Cerebellum (tissue), 4 donors: ENCODE measurements at places on chromosomes 5 and 9. TPM values are rescaled to one million over a fixed set of nuclear protein-coding genes. Genes with fewer than 3 reads are reported as not detected.
A peak's percentile ranks its signal among the peaks of the same experiment; 100 is the strongest.

GRCh38 chr5:51559339-51559738 lies 176.1 kb downstream of the ISL1 start:
- DNase-seq: no peak

DNA sequence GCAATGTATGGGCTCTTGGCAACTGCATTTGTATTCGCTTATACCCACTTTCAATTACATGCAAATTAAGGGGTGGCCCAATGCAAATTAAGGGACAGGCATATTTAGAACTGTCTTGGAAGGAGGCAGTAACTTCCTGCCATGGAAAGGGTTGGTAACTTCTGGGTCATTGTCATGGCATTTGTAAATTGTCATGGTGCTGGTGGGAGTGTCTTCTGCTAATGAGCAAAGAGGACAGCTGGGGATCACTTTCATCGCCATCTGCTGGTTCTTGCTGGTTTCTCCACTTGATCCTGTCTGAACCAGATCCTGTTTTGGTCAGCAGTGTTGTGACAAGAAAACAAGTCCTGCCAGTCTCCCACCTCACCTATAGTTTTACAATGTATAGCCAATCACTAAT lies 23.3 kb upstream of the UGT3A2 start:
- no peak for DNase-seq

DNA sequence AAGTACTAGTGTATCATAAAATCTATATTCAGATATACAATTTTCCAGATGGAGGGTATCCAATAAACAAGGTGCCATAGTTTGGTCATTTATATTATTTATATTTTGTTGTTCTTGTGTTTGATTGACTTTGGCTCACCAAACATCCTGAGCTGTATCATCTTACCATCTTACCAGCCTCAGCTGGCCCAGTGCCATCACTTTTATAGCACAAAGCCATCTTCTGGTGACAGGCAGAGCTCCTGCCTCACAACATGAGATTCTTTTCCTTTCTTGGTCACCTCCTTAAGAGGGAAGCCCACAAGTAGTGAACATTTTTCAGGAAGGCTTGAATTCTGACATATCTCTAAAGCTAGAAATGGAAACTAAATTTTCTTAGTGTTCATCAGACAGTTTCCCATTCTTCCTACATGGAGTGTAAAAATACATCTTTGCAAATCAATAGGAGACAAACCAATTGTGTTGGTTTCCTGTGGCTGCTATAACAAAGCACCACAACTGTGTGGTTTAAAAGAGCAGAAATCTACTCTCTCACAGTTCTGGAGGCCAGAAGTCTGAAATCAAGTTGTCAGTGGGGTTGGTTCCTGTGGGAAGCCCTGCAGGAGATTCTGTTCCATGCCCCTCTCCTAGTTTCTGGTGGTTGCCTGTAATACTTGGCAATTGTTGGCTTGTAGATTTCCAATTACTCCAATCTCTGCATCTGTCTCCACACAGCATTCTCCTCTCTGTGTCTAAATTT lies 341.8 kb downstream of the MAN2A1 start:
- DNase-seq: no peak

GRCh38 chr5:133680830-133681565 lies 68.7 kb upstream of the FSTL4 start:
- no peak for DNase-seq

GRCh38 chr5:36870399-36871040 lies 6.0 kb upstream of the NIPBL start:
- DNase-seq: peak; percentile 35

- DNase-seq: no peak
These were observed 35.5 kb downstream of the TTC1 start for GRCh38 chr5:160044391-160044804.

GRCh38 chr9:20684875-20685696 lies 1.0 kb downstream of the FOCAD start:
- DNase-seq: no peak

Gene GPR150
- not detected for total RNA-seq

GRCh38 chr5:77518304-77518703 lies 26.2 kb upstream of the WDR41 start:
- no peak for DNase-seq

DNA sequence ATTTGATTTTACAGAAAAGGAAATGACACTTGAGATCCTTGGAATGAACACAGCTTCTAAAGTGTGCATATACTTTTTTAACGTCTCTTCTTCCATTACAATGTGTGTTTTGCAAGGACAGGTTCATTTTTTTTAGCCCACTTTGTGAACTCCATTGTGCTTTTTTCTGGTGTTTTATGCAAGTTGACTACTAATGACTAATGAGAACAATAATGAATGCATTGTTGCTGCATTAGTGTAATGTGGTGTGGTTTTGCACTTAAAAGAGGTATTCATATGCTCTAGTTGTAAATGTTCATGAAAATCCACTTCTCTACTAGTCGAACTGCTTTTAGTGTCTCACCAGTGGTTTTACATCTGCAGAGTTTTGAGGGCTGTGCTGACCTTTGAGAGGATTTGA lies 93.6 kb downstream of the UHRF2 start:
- no peak for DNase-seq

Gene LPAR1
- total RNA-seq: 13.4 TPM

DNA sequence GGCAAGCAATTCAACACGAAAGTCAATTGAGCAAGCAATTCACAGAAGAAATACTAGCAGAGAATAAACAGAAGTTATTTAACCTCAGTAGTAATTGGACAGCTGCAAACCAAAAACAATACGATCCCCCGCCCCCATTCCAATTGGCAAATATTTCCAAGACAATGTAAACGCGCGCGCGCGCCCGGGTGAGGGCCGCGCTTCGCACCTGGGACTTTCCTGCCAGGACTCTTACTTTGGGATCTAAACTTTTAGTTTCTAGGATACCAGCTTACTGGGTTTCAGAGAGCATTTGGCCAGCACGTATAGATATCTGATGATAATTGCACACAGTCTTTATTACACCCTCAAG lies 8.6 kb downstream of the RUFY1 start:
- peak; percentile 37 for DNase-seq

DNA sequence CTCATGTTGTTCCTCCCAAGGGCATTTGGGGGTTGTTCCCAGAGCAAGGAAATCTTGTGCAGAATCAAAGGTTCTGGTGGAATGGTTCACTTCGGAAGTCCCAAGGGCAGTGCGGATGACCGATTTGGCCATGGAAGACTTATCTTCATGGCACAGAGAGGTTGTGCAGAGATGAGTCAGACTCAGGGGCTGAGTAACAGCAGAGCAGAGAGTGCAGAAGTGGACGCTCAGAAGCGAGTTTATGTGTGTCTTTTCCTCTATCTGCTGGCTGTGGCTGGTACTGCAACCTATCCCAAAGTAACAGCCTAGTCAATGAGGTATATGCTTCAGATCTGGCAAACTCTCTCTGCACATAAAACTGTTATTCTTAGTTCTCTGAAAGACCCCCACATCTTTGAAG lies 118.1 kb downstream of the DPYSL3 start:
- DNase-seq: peak; percentile 15

Gene COL23A1
- total RNA-seq: 4.5 TPM

- DNase-seq: no peak
These were observed 465.3 kb upstream of the CLINT1 start for GRCh38 chr5:158324236-158324635.

DNA sequence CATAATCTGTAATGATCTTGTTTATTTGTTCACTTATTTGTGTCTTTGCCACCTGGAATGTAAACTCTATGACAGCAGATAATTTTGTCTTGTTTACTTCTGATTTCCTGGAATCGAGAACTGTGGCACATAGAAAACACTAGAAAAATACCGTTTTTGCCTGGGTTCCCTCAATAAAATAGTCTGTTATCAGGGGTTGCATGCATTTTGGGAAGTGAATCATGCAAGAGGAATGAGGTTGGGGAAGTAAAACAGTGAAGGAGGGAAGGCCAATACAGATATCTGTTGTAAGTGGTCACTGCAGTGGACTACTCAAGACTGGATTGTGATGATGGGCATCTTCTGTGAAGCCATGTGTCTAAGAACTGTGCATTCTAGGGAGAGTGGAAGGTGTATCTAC lies 45.2 kb upstream of the IL6ST start:
- no peak for DNase-seq

DNA sequence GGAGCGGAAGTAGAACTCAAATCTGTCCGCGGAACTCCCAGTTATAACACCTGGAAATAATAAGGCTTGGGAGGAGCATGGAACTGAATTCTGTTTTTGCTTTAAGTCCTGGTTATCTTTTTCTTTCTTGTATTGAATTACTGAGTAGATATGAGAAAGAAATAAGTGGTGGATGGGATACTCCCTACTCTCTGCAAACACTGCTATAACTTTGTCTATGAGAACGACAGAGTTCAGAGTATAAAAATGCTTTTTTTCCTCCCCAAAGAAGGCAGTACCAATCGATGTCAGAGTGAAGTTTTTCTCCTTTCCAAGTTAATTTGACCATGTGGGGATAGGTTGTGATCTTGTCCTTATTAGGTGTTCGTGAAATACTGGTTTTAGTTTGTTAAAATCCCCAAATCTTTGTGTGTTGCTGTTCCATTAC lies 1.2 kb downstream of the RIC1 start:
- DNase-seq: peak; percentile 2

Gene FRMPD1
- total RNA-seq: 3.1 TPM

DNA sequence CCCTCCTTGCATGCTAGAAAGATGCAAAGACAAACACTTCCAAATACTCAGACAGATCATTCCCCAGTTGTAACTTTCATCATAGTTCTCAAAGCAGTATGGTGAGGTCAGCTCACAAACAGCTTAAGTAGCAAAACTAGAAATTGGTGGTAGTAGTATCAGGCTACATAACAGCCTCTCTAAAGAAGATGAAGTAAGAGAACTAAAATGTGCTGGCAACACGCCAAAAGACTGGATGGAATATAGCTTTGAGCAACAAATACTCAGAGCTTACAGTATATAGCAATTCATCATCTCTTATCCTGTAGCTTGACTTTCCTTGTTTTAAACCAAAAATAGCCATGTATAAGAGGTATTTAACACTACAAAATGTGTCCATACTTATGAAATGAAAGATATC lies 7.5 kb downstream of the PFDN1 start:
- no peak for DNase-seq

Gene ROPN1L
- 3.2 TPM for total RNA-seq

GRCh38 chr5:64769855-64770254 lies 1.1 kb downstream of the CWC27 start:
- DNase-seq: no peak

DNA sequence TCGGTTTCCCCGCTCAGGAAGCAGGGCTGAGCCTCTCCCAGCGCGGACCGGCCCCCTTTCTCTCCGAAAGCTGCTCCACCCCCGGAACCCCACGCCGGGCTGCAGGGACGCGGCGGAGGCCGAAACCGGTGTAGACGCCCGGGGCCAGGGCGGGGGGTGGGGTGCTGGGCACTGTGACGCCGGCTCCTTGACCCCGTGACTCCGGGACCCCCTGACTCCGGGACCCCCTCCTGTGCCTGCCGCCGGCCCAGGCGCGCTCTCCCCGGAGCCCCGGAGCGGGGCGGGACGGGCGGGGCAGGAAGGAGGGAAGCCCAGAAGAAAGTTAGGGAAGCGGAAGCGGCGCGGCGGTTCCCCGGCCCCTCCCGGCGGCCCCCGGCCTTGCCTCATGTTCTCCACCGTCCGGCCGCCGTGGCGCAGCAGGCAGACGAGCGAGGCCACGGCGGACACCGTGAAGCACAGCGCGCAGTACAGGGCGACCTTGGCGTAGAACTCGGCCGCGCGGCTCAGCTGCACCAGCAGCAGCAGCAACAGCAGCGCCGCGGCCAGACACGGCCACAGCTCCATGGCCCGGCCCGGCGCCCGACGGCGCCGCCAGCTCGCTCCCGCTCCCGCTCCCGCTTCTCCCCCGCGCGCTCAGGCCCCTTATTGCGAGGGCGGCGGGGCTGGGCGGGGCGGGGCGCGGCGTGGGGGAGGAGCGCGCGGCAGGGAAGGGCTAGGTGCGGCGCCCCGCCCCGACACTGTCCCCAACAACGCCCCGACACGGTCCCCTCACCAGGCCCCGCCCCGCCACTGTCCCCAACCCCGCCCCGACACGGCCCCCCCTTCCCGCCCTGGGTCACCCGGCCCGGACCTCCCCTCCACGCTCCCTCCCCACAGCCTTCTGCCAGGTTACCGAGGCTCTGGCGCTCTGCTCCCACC lies at the start of gene AGPAT2:
Gene AGPAT2 (minus strand): TSS at position 664 of the 918 bp plus-strand sequence. CDS start 100 bp downstream, at position 564.
- peak; percentile 72 for DNase-seq
